ENCODE measurements at places on chromosomes 4 and X.

GRCh38 chrX:107619885-107620322 lies 8.4 kb upstream of the PRPS1 start:
- DNase-seq = no peak

DNA sequence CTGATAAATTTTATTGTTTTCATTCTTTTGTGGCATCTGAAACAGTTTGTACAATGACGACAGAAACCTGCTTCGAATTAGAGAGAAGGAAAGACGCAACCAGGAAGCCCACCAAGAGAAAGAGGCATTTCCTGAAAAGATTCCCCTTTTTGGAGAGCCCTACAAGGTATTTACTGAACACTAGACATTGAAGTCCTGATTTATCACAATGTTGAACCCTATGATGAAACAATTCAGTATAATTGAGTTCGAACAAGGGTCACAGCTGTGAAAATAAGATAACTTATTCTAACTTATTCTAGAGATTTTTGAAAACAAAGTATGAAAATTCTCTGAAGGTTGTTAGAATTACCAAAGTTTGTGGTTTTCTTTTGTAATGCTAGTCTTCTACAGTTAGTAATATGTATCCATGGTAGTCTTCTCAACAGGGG lies 111.3 kb downstream of the AFF1 start:
- DNase-seq = no peak

- DNase-seq = no peak
Observed at GRCh38 chr4:110553197-110553596, 69.7 kb downstream of the PITX2 start.

GRCh38 chrX:67718926-67719325 lies 175.1 kb downstream of the AR start:
- no peak for DNase-seq

- no peak for DNase-seq
Observed at GRCh38 chr4:1522606-1523005, 116.4 kb upstream of the NKX1-1 start.

- no peak for DNase-seq
Observed at GRCh38 chr4:17504081-17504480, 7.8 kb downstream of the QDPR start.
